ENCODE measurements at places on chromosomes 1 and 21. TPM values are rescaled to one million over a fixed set of nuclear protein-coding genes. Genes with fewer than 3 reads are reported as not detected.

Gene KCNK1
- total RNA-seq = 0.77 TPM

Gene CD1B
- total RNA-seq = not detected

Gene RGS18
- total RNA-seq = 0.15 TPM

Gene PROK1
- not detected for total RNA-seq

Gene AMIGO1
- total RNA-seq = 5.8 TPM

Gene BMP8A
- not detected for total RNA-seq

Gene FALEC
- 0.64 TPM for total RNA-seq

Gene LAPTM5
- 481 TPM for total RNA-seq

Gene SHISAL2A
- 8.2 TPM for total RNA-seq

Gene CLCN6
- total RNA-seq = 15.7 TPM

Gene SLC1A7
- not detected for total RNA-seq

Gene LINGO4
- total RNA-seq = 0.35 TPM

DNA sequence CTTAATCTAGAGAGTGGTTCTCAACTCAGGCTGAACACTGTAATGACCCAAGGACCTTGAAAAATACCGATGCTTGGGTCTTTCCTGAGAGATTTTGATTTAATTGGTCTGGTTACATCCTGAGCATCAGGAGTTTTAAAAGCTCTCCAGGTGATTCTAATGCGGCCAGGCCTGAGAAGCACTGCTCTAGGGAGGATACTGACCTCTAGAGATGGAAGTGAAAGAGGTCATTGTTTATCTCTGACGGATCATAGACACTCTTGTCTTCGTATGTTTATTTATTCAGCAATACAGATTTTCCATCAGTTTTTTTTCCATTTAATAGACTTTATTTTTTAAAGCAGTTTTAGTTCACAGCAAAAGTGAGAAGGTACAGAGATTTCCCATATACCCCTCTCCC lies 54.5 kb upstream of the IGSF5 start:
- DNase-seq = no peak
- H3K27ac ChIP-seq = no peak overlapping the region
- H3K4me3 ChIP-seq = no peak overlapping the region
- H3K4me1 ChIP-seq = no peaks in the 10 kb centered on the region
- no peaks in the 10 kb centered on the region for H3K27me3 ChIP-seq

- peaks cover 38% of the 10 kb centered on the region for H3K4me1 ChIP-seq
- no peak for DNase-seq
- peaks cover 31% of the 10 kb centered on the region for H3K27me3 ChIP-seq
- H3K4me3 ChIP-seq = peak overlapping the region; percentile 97
- H3K27ac ChIP-seq = peak overlapping the region; percentile 99
Observed at GRCh38 chr21:15066123-15066575, 1.3 kb upstream of the NRIP1 start.

DNA sequence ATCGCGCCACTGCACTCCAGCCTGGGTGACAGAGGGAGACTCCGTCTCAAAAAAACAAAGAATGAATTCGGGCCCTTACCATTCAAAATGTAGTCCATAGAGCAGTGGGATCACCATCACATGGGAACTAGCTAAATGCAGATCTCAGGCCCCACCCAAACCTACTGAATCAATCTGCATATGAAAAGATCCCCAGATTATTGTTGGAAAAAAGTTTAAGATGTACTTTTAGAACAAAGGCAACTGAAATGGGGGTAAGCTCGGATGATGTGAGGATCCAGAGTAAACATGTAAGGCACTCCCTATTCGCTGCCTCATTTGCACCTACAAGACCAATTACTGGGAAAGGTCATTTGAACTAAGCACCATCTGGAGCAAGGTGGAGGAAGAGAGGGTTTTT lies 803 bp upstream of the FLAD1 start:
- H3K27ac ChIP-seq = no peak overlapping the region
- H3K36me3 ChIP-seq = peaks cover 28% of the 10 kb centered on the region
- H3K27me3 ChIP-seq = no peaks in the 10 kb centered on the region
- DNase-seq = no peak
- H3K4me1 ChIP-seq = peaks cover 34% of the 10 kb centered on the region

DNA sequence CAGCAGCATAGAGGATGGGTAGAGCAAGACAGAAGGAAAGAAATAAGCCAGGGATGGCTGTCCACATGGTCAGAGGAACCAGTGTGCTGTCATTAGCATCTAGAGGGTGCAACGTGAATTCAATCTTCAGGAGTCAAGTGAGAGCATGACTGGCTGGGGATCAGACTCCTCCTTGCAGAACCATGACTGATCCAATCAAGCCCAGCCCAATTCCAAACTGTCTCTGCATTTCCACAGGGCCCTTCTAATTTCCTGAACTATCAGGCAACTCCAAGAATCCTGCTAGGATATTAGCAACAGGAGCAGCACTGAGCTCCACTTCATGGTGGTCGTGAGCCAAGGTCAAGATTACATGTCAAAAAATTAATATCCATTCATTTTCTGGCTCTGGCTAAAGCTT lies 166.8 kb upstream of the CAMK1G start:
- H3K27me3 ChIP-seq = peaks cover 21% of the 10 kb centered on the region
- no peak overlapping the region for H3K4me3 ChIP-seq
- H3K36me3 ChIP-seq = no peaks in the 10 kb centered on the region
- no peaks in the 10 kb centered on the region for H3K4me1 ChIP-seq
- no peak for DNase-seq

DNA sequence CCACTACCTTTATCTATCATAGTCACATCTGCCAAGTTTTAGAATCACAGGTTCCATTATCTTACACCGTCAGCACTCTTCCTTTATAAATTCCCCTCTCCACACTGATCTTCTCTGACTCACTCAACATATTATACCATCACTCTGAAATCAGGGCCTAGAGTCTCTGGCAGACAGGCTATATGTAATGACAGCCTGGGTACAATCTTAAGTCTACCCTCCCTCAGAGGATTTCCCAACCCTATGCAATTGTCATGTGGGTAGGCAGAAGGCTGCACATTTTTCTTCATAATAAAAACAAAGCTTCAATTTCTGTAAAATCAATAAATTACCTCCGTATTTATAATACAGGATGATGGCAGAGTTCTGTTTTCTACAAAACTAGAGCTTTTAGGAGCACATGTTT lies 138.0 kb downstream of the RERE start:
- peaks cover 27% of the 10 kb centered on the region for H3K4me1 ChIP-seq
- H3K4me3 ChIP-seq = no peak overlapping the region
- H3K27ac ChIP-seq = no peak overlapping the region
- no peak for DNase-seq
- H3K36me3 ChIP-seq = peaks cover 1% of the 10 kb centered on the region

- peaks cover 58% of the 10 kb centered on the region for H3K4me1 ChIP-seq
- DNase-seq = no peak
- H3K4me3 ChIP-seq = no peak overlapping the region
- no peaks in the 10 kb centered on the region for H3K27me3 ChIP-seq
Observed at GRCh38 chr1:206699626-206700025, 14.9 kb downstream of the MAPKAPK2 start.

DNA sequence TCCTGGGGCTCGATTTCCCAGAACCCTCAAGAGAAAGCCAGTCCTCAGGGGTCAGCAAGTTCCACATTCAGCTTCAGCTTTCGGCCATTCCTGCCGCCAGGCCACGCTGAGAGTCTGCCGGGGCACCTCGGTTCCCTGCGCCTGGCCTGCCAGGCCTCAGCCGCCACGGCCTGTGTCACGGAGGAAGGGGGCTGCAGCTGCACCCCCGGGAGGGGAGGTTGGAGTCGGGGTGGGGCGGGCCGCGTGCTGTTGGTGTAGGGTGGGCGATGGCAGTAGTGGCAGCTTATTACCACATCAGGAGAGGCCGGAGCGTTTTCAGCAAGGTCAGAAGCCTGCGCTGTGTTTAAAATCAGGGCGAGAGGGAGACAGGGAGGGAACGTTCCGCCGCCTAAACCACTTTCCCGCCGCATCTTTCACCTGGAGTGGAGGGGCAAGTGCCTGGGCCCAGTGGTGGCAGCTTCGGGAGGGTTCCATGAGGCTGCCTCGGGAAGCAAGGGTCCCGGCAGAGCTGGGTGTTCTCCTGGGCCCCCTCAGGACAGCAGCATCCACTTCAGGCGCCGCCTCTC lies 68.5 kb upstream of the TRAPPC10 start:
- no peak overlapping the region for H3K4me3 ChIP-seq
- H3K36me3 ChIP-seq = peaks cover 25% of the 10 kb centered on the region
- H3K27me3 ChIP-seq = no peaks in the 10 kb centered on the region
- no peak for DNase-seq
- peaks cover 8% of the 10 kb centered on the region for H3K4me1 ChIP-seq

GRCh38 chr1:10195570-10195969 lies 14.8 kb upstream of the KIF1B start:
- DNase-seq = no peak
- no peak overlapping the region for H3K4me3 ChIP-seq
- H3K27ac ChIP-seq = no peak overlapping the region
- H3K36me3 ChIP-seq = no peaks in the 10 kb centered on the region
- no peaks in the 10 kb centered on the region for H3K4me1 ChIP-seq
- peaks cover 19% of the 10 kb centered on the region for H3K27me3 ChIP-seq

- peaks cover 4% of the 10 kb centered on the region for H3K4me1 ChIP-seq
- DNase-seq = no peak
- no peak overlapping the region for H3K4me3 ChIP-seq
- no peaks in the 10 kb centered on the region for H3K27me3 ChIP-seq
- no peak overlapping the region for H3K27ac ChIP-seq
Observed at GRCh38 chr1:230262867-230263567, 163.1 kb downstream of the PGBD5 start.

- H3K4me3 ChIP-seq = no peak overlapping the region
- H3K27ac ChIP-seq = no peak overlapping the region
Observed at GRCh38 chr1:207755846-207756693, 4.2 kb downstream of the CD46 start.

DNA sequence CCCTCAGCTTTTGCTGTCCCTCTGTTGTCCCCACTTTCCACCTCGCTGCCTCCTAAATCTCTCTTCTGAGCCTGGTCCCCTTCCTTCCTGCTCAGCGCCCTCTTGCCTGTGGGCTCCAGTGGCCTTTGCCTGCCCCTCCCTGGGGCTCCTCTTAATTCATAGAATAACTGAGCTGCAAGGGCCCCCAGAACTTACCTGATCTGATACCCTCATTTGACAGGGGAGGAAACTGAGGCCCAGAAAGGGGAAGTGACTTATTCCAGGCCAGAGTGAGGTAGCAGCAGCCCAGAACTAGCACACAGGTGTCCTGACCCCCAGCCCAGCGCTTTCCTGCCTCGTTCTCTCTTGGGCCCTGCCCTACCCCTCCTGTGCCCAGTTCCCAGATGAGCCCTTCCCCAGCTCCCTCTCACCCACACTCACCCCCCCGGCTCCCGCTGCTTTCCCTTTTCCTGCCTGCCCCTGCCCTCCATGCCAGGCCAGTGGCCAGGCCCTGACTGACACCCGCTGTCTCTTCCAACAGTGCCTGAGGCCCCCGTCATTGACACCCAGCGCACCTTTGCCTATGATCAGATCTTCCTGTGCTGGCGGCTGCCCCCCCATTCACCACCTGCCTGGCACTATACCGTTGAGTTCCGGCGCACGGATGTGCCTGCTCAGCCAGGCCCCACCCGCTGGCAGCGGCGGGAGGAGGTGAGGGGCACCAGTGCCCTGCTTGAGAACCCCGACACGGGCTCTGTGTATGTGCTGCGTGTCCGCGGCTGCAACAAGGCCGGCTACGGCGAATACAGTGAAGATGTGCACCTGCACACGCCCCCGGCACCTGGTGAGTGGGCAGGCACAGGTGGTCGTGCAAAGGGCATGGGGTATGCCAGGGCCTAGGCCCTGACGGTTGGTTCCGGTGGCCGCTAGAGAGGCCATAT lies 5.7 kb downstream of the TRIM46 start:
- DNase-seq = no peak
- H3K4me3 ChIP-seq = no peak overlapping the region
- H3K4me1 ChIP-seq = peaks cover 27% of the 10 kb centered on the region
- peaks cover 29% of the 10 kb centered on the region for H3K36me3 ChIP-seq
- H3K27ac ChIP-seq = no peak overlapping the region

- H3K4me1 ChIP-seq = peaks cover 8% of the 10 kb centered on the region
- H3K27ac ChIP-seq = no peak overlapping the region
- H3K27me3 ChIP-seq = no peaks in the 10 kb centered on the region
- H3K4me3 ChIP-seq = no peak overlapping the region
- H3K36me3 ChIP-seq = no peaks in the 10 kb centered on the region
Observed at GRCh38 chr21:29481641-29482040, 182.9 kb downstream of the BACH1 start.

DNA sequence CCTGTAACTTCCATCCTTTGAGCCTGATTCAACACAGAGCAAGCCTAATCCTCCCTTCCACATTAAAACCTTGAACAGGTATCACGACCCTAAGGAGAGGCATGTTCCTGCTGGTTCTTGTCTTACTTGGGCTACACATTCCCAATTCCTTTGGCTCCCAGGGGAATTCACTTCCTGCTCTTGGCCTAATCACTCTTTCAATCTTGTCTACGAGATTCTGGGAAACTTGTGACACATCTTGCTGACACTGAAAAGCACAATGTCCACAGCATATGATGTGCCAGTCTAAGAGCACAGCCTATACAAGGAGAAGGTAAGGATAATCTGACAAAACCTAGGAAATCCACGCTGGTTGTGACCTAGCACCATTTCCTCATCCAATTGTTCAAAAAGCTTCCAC lies 163.9 kb downstream of the GABPA start:
- no peaks in the 10 kb centered on the region for H3K27me3 ChIP-seq
- no peaks in the 10 kb centered on the region for H3K36me3 ChIP-seq
- H3K27ac ChIP-seq = no peak overlapping the region
- H3K4me1 ChIP-seq = peaks cover 22% of the 10 kb centered on the region

GRCh38 chr1:56052041-56052440 lies 527.3 kb downstream of the PLPP3 start:
- no peak overlapping the region for H3K4me3 ChIP-seq
- no peaks in the 10 kb centered on the region for H3K4me1 ChIP-seq
- no peaks in the 10 kb centered on the region for H3K27me3 ChIP-seq
- H3K27ac ChIP-seq = no peak overlapping the region
- no peaks in the 10 kb centered on the region for H3K36me3 ChIP-seq

- peaks cover 3% of the 10 kb centered on the region for H3K27me3 ChIP-seq
- H3K4me3 ChIP-seq = no peak overlapping the region
- no peak for DNase-seq
Observed at GRCh38 chr1:113253590-113253989, 136.7 kb upstream of the MAGI3 start.

GRCh38 chr1:222546548-222547259 lies 1.2 kb downstream of the HHIPL2 start:
- H3K4me3 ChIP-seq = no peak overlapping the region
- H3K27ac ChIP-seq = no peak overlapping the region
- H3K4me1 ChIP-seq = no peaks in the 10 kb centered on the region
- H3K36me3 ChIP-seq = no peaks in the 10 kb centered on the region
- no peak for DNase-seq

GRCh38 chr1:29052100-29052499 lies 71.6 kb downstream of the TMEM200B start:
- DNase-seq = no peak
- H3K27me3 ChIP-seq = no peaks in the 10 kb centered on the region
- peaks cover 15% of the 10 kb centered on the region for H3K36me3 ChIP-seq
- no peak overlapping the region for H3K27ac ChIP-seq
- H3K4me3 ChIP-seq = no peak overlapping the region
- no peaks in the 10 kb centered on the region for H3K4me1 ChIP-seq

GRCh38 chr1:32549616-32550015 lies 10.4 kb downstream of the ZBTB8A start:
- no peaks in the 10 kb centered on the region for H3K4me1 ChIP-seq
- no peaks in the 10 kb centered on the region for H3K36me3 ChIP-seq

Data from activated CD4-positive, alpha-beta T cell treated with anti-CD3 and anti-CD28 coated beads, Interleukin-2, amount 10 ng/mL, durations not matched to agents 7 days and 5 days (primary cell).